Neuronal stem cell (in vitro differentiated cells): ENCODE measurements at places on chromosomes 5 and 9.

DNA sequence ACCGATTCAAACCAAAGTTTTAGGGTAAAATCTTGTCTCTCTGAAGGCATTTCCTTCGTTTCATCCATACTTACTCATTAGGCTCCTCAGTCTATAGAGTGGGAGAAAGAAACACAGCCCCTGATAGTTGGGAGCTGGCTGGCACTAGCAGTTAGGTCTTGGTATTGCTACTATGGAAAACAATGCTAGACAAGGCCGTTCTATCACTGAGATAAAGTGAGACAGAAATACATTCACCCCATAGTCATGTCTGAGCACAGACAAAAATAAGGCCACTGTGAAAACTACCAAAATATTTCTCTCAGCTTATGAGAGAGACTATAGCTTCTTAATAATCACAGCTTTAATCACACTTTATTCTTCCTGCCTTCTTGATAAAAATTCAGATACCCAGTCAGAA, 28.7 kb upstream of the KCNV2 start:
- no peak for DNase-seq
- no peak overlapping the region for H3K4me3 ChIP-seq
- H3K27ac ChIP-seq: no peak overlapping the region
- no peaks in the 10 kb centered on the region for H3K36me3 ChIP-seq

GRCh38 chr5:30103452-30104202, 1089.9 kb upstream of the CDH6 start:
- no peaks in the 10 kb centered on the region for H3K27me3 ChIP-seq
- no peak overlapping the region for H3K27ac ChIP-seq
- no peak overlapping the region for H3K4me3 ChIP-seq

DNA sequence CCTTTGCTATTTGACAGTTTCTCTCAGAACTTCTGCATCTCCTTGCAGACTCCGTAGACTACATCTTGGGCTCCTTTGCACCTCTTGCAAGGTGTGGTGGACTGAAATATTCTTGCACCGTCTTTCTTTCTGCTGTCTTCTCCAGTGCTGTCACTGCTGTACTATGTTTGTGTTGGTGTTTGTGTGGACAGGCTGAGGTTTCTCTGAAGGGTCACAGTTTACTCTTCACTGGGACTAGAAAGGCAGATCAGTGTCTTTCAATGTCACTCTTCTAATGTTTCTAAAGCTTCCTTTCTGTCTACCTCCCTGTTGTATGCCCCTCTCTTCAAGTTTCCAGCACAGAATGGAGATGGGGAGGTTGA, 410.0 kb upstream of the CD180 start:
- H3K4me1 ChIP-seq: no peaks in the 10 kb centered on the region
- H3K27me3 ChIP-seq: no peaks in the 10 kb centered on the region
- H3K27ac ChIP-seq: no peak overlapping the region
- no peak for DNase-seq
- H3K36me3 ChIP-seq: no peaks in the 10 kb centered on the region

DNA sequence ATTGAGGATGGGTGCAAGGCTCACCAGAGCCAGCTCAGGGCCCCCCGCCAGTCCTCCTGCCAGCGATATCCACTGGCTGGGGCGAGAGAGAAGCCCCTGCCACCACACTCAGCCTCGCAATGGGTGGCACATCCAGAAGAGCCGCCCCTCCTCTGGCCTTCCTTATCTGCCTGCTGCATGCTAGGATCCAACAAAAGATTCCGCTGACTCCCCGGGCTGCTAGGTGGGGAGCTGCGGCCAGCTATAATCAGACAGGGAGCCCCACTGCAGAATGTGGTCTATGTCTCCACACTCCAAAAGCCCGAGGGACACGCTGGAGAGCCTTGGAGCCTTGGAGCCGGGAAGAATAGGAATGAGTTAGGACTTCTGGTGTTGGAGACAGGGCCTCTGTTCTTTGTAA, 32.8 kb downstream of the COL23A1 start:
- no peak overlapping the region for H3K27ac ChIP-seq
- DNase-seq: no peak
- no peak overlapping the region for H3K4me3 ChIP-seq
- H3K36me3 ChIP-seq: no peaks in the 10 kb centered on the region
- no peaks in the 10 kb centered on the region for H3K27me3 ChIP-seq
- peaks cover 2% of the 10 kb centered on the region for H3K4me1 ChIP-seq

- H3K4me3 ChIP-seq: no peak overlapping the region
- no peaks in the 10 kb centered on the region for H3K27me3 ChIP-seq
- DNase-seq: no peak
- no peak overlapping the region for H3K27ac ChIP-seq
- no peaks in the 10 kb centered on the region for H3K36me3 ChIP-seq
Measured at GRCh38 chr9:133653638-133654037, 17.5 kb downstream of the DBH start.

GRCh38 chr9:94655739-94656138, 16.4 kb upstream of the FBP1 start:
- no peak overlapping the region for H3K27ac ChIP-seq
- H3K4me1 ChIP-seq: peaks cover 13% of the 10 kb centered on the region
- H3K27me3 ChIP-seq: peaks cover 10% of the 10 kb centered on the region
- DNase-seq: no peak
- no peak overlapping the region for H3K4me3 ChIP-seq
- H3K36me3 ChIP-seq: no peaks in the 10 kb centered on the region

GRCh38 chr9:8401961-8402705, 602.6 kb upstream of the DMAC1 start:
- peaks cover 4% of the 10 kb centered on the region for H3K36me3 ChIP-seq
- no peak overlapping the region for H3K4me3 ChIP-seq
- DNase-seq: no peak

DNA sequence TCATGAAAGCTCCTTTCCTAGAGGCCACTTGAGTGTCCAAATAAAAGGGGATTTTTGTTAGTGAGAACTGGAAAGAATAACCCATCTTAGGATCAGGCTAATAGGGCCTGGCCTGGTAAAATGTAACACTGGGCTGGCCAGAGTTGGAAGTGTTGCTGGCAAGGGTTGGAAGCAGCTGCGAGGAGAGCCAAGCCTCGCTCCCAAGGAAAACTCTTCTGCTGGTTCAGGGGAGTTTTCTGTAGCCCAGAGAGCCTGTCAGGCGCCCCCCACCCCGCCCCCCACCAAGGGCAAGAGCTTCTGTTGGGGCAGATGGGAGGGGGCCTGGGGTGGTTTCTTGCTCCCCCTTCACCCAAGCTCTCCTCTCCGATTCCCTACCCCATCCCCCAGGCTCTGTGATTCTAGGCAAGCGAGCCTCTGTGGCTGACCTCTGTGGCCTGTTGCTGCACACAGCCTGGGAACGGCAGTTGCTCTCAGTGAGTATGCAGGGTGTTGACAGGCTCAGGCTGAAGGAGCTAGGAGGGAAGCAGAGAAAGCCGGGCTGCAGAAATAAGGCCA, 547.8 kb downstream of the CCDC171 start:
- H3K4me3 ChIP-seq: no peak overlapping the region
- peaks cover 27% of the 10 kb centered on the region for H3K4me1 ChIP-seq
- H3K36me3 ChIP-seq: no peaks in the 10 kb centered on the region
- H3K27me3 ChIP-seq: no peaks in the 10 kb centered on the region

GRCh38 chr5:171865471-171865870, 79.9 kb downstream of the SMIM23 start:
- no peak for DNase-seq
- H3K4me1 ChIP-seq: no peaks in the 10 kb centered on the region
- no peaks in the 10 kb centered on the region for H3K27me3 ChIP-seq

GRCh38 chr9:93304574-93305496, 120.9 kb downstream of the WNK2 start:
- DNase-seq: peak; percentile 50
- no peaks in the 10 kb centered on the region for H3K36me3 ChIP-seq
- H3K27me3 ChIP-seq: no peaks in the 10 kb centered on the region
- no peak overlapping the region for H3K27ac ChIP-seq
- peaks cover 7% of the 10 kb centered on the region for H3K4me1 ChIP-seq

DNA sequence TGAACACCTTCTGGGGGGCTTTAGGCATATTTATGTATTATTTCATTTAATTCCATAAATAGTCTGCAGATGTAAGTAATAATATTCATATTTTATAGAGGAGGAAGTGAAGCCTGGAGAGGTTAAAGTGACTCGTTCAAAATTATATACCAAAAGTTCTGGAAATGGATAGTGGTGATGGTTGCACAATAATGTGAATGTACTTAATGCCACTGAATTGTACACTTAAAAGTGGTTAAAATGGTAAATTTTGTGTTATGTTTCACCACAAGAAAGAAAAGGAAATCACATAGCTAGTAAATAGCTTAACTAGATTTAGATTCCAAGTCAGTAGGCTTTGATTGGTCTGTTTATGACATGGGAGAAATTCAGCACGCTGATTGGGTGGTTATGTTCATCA, 13.0 kb upstream of the TMEFF1 start:
- no peak overlapping the region for H3K4me3 ChIP-seq
- peaks cover 6% of the 10 kb centered on the region for H3K36me3 ChIP-seq
- H3K27ac ChIP-seq: no peak overlapping the region
- DNase-seq: no peak
- no peaks in the 10 kb centered on the region for H3K4me1 ChIP-seq
- no peaks in the 10 kb centered on the region for H3K27me3 ChIP-seq

- no peaks in the 10 kb centered on the region for H3K4me1 ChIP-seq
- H3K4me3 ChIP-seq: no peak overlapping the region
- no peaks in the 10 kb centered on the region for H3K27me3 ChIP-seq
- no peaks in the 10 kb centered on the region for H3K36me3 ChIP-seq
- peak; percentile 30 for DNase-seq
Measured at GRCh38 chr9:91978740-91979414, 28.8 kb upstream of the ROR2 start.

DNA sequence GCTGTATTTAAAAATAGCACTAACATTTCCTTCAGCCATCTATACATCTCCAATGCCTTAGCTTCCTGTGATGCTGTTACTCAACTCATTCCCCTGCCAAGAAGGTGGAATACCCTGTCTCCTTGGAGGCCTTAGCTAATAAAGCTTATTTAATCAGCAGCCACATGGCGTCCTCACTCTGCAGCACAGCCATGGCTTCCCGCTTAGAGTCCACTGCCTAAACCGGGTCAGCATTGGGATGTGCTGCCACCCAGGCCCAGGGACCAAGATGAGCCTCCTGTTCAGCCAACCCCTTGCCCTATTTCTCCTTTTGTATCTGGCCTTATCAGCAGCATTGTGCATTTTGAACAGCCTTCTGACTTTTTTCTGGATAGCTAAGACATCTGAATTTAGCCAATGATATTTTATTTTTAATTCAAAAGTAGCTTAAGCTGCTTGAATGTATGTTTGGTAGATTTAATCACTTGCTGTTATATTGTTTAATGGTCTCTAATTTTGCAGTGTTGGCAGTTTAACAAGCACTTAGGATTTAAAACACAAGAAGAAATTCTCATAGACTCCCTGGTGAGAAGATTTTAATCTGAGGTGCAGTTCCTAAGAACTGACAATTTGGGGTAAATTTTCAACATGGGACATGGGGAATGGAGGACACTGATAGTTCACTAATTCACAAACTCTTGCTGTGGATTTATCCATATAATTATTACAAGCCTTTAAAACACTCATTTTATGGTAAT, 113.0 kb downstream of the RPS23 start:
- no peak overlapping the region for H3K4me3 ChIP-seq
- no peak overlapping the region for H3K27ac ChIP-seq
- H3K27me3 ChIP-seq: no peaks in the 10 kb centered on the region
- H3K36me3 ChIP-seq: no peaks in the 10 kb centered on the region
- DNase-seq: no peak

- no peak overlapping the region for H3K4me3 ChIP-seq
- H3K27me3 ChIP-seq: no peaks in the 10 kb centered on the region
- no peaks in the 10 kb centered on the region for H3K4me1 ChIP-seq
- DNase-seq: no peak
- no peak overlapping the region for H3K27ac ChIP-seq
Measured at GRCh38 chr9:98536542-98537173, 172.1 kb downstream of the GABBR2 start.

DNA sequence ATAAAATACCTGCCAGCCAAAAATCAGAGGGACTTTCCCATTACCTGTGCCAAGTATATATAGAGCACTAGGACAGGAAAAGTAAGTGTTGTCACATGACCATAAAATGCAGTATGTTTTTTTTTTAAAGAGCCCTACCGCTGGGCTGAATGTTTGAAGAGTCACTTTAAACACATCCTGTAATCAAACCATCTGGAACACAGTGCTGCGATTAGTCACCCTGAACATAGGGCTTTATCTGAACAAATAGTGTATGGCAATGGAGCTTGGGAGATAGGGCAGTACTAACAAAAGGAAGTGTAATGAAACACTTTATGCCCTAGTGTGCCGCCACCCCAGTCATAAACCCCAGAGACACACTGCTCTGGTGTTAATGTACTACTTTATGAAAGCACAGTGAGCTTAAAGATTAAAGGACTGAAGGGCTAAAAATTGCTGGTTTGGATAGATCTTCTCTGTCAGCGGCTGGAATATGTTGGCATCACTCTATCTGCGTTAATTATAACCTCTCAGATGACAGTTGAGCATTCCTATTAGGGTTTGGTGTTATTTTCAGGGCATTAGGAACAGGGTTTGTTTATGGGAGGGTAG, 90.4 kb downstream of the ZNF608 start:
- DNase-seq: no peak
- no peaks in the 10 kb centered on the region for H3K27me3 ChIP-seq
- H3K4me1 ChIP-seq: peaks cover 49% of the 10 kb centered on the region

DNA sequence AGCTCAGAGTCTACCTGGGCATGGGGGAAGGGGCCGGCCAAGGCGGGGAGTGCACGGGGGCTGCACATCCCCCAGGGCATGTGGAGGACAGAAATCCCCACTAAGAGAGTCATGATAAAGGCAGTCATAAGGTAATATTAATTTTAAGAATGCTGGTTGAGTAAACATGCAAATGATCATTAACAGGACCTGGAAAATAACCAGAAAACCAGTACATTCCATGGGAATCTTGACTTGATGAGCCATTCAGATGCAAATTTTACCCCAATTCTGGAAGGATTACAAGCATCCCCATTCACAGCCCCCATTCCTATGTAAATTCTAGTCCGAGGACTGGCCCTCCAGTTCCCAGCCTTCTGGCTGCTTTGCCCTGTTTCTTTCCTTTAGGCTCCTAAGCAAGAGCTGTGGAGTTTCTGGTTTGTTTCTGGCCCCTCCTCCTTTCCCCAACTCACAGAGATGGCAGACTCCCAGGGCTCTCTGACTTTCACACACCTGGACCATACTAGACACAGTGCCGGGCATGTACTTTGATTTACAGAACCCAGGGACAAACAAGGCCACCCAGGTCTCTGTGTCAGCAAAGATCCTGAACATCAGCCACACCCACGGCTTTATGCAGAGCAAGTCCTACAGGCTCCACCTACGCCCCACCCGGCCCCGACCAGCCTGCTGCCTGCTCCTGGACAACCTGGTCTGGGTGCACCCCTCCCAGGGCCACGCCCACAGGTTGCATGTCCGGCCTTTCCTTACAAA, 62.7 kb downstream of the SEMA4D start:
- peaks cover 23% of the 10 kb centered on the region for H3K4me1 ChIP-seq
- DNase-seq: peak; percentile 18
- H3K4me3 ChIP-seq: no peak overlapping the region
- H3K27ac ChIP-seq: no peak overlapping the region
